Stimulated activated CD8-positive, alpha-beta memory T cell treated with anti-CD3 and anti-CD28 coated beads, Interleukin-4, amount 100 ng/mL, for 4 hours (primary cell): ENCODE measurements at places on chromosomes 16 and 17.

- no peak for DNase-seq
These were observed 813 bp upstream of the THAP11 start for GRCh38 chr16:67841198-67841815.

DNA sequence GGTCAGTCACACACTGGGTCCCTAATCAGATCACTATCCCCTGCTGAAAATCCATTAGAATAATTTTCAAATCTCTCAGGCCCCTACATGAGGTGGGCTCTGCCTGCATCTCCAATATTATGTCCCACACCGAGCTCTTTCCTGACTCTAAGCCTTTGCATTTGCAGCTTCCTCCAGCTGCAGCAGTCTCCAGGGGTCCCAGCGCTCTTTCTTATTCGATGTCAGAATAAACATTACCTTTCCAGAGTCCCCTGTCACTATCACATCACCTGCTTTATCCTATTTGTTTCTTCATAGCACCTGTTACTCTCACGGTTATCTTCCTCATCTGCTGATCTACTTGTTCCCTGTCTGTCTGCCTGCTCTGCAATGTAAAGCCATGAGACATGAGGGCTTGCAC is 57.3 kb upstream of the MON1B start:
- no peak for DNase-seq

DNA sequence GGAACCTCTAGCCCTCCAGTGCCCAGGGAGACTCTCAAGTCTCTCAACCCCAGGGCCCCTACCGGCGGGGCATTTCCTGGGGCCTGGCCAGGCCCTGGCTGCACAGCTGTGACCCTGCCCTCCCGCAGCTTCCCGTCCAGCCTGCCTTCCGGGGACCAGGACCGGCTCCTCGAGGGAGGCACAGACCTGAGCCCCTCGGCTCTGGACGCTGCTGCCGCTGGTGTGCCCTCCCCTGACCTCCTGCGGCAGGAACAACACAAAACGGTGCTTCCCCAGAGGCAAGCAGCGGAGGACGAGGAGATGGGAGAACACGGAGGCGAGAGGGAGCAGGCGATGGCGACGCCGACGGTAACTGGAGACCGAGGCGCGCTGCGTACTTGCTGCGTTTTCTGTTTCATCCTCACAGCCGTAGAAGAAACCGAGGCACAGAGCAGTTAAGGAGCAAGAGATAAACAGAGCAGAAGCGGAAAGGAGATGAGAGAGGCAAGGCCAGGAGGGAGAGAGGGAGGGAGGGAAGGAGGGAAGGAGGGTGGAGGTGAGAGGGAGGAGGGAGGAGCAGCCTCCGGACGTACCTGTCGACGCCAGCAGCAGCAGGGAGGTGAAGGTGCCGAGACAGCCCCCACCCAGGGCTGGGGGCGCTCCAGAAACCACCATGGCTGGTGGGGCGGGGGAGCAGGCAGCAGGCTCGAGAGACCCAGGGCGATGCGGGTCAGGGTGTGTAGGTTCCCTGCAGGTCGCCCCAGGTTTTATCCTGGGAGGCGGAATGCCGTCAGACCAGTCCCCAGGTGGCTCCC is at the start of gene PRSS22:
PRSS22 (minus strand) TSS at position 720 of the 794 bp plus-strand sequence; CDS start at position 654, 66 bp downstream.
- no peak for DNase-seq

DNA sequence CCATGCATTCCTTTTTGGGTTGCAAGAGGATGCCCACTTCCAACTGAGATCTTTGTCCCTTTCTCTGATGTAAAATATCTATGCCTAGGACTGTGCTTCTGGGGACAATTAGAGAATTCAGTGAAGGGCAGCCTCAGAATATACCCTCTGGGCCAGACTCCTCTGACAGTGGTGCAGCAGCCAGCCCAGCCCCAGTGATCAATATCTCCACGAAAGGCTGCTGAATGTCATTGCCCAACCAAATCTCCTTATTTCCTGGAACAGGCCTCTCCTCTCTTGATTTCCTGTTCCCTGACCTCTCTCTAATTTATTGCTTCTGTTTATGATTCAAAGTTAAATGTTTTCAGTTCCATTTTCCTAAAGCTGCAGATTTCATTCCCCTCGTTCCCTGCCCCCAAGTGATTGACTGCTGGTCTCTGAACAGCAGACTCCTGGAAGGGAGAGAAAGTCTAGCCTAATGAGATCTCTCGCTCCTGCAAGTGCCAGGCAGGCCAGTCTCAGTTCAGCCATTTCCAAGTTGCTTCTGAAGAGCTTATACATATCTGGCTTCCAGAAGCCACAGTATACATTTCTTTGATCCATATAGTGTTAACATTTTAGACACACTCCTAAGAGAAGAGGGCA is 104.4 kb upstream of the SALL1 start:
- no peak for DNase-seq

GRCh38 chr17:33651686-33652085 is 358.6 kb upstream of the ASIC2 start:
- no peak for DNase-seq

- no peak for DNase-seq
These were observed 94.0 kb upstream of the SALL1 start for GRCh38 chr16:51244887-51245657.
